D341Med (cell line): ENCODE measurements at places on chromosomes 16 and 17.

GRCh38 chr17:21355586-21355985 is 20.6 kb upstream of the KCNJ12 start:
- no peak for DNase-seq

DNA sequence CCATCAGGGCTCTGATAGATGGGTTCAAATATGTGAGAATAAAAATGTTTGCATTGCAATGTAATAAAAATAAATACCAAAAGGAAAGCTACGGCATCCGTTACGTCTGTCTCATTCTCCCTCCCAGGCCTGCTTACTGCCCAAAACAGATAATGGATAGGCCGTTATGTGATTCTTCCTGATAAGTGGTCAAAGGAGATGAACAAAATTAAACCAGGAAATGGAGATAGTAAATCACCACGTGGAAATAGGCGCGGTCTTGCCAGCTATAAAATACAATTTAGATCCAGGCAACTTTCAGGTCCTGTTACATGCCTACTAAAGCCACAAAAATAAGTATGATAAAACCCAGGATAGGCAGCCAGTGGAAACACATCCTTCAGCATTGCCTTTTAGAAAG is 49.5 kb upstream of the CCL1 start:
- DNase-seq: no peak

DNA sequence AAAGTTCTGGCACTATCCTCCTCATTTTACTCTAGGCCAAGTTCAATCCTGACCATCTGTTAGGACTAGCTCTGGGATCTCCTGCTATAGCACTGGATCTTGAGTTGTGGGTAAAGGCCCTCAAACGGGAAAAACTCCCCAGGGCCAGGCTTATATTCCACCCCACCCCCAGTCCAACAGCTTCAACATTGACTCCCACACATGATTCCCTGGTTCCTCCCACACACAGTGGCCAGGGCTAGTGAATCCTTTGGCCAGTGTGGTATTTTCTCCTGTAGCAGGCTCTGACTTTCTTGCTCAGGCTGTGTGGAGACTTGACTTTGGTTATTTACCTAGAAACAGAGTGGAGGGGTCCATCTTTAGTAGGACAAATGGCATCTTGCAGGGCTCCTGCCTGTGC is 10.3 kb upstream of the AKAP10 start:
- no peak for DNase-seq

- no peak for DNase-seq
Observed at GRCh38 chr17:12730421-12730820, 58.9 kb upstream of the ARHGAP44 start.

- no peak for DNase-seq
Observed at GRCh38 chr17:59349178-59349577, 17.7 kb downstream of the YPEL2 start.
